GF-D8 (cell line): ENCODE measurements at places on chromosomes 6 and 20.

DNA sequence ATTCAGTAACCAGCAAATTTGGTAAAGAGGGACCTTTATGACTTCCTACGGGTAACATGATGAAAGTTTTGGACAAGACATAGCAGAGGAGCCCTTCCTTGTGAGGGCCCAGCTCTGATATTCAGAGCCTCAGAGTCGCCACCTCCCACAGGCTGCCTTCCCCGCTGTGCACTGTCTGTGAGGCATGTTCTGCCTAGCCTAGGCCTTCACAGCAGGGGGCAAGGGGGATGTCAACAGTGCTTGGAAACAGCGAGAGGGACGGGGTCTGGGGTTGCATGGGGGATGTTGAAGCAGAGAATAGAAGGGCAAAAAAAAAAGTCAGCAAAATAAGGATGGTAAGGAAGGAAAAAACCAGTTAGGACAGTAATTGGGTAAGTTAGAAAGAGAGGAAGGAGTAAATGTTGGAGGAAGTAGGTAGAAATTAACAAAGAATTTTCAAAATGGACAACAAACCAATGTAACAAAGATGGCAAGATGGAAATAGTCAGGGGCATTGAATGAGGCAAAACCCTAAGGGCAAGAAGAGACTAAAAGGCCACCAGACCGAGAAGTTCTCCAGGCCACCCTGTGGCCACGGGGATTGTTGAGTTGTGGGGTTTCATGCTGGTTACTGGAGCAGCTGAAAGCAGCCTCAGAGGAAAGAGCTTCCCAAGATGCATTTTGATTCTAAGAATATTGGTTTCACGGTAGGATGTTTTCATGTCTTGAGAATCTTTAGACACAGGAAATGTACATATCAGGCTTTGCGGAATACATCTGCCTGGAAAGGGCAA, 139.8 kb downstream of the LY86 start:
- DNase-seq: no peak

GRCh38 chr6:43681303-43681702, 6.3 kb downstream of the MRPS18A start:
- no peak for DNase-seq

GRCh38 chr6:123454448-123454847, 182.3 kb downstream of the TRDN start:
- no peak for DNase-seq

GRCh38 chr6:13624871-13625288, 9.7 kb downstream of the NOL7 start:
- DNase-seq: no peak

DNA sequence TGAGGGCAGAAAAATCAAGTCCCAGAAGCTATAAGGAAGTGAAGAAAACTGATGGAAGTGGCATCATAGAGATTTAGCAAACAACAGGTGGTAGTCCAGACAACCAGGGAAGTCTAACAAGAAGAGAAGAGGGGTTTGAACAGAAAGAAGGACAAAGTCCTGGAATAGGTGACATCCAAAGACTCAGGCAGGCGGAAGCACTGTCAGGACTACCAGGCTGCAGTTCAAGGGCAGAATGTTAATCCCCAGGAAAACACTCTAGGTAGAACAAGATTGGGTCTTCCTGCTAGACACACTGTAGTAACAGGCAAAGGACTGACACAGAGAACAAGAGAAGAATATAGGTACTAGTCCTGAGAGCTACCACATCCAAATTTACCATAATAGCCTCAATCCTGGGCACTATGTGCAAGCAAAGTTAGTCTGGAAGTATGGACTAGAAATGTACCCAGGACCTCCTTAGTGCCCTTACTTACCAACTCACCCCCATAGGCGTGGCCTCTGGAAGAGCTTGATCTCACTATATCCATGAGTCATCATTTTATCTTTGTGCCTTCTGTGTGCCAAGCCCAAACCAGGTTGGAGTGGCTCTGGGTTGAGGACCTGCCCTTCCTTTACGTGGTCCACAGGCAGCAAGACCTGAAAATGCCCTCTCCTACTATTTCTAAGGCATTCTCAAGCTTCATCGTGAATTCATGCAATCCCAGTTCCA, 2.2 kb upstream of the EPB41L2 start:
- no peak for DNase-seq

DNA sequence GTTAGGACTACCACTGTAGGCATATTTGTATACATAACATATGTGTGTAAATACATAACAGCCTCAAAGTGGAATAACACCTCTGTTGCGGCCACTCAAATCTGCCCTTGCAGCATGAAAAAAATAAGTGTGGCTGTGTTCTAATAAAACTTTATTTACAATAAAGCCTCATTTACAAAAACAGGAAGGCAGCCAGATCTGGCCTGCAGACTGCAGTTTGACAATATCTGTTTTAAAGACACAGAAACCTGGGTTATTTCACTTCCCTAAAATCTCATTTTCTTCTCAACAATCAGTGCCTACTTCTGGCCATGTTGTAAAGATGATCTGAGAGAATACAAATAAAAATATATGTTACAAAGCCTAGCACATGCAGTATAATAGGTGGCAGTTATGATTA, 53.9 kb upstream of the SCML4 start:
- no peak for DNase-seq
